CD14-positive monocyte (primary cell): ENCODE measurements at places on chromosomes 7 and 10. TPM values are rescaled to one million over a fixed set of nuclear protein-coding genes. Genes with fewer than 3 reads are reported as not detected.

TBX20 gene
- polyA plus RNA-seq = not detected in 2 replicates

ASZ1 gene
- polyA plus RNA-seq = not detected in 2 replicates

GRCh38 chr10:98391578-98391991, 23.4 kb downstream of the PYROXD2 start:
- no peak for DNase-seq

CALML3 gene
- polyA plus RNA-seq = not detected in 2 replicates
